T-helper 9 cell (primary cell): ENCODE measurements at places on chromosomes 1 and 21.

DNA sequence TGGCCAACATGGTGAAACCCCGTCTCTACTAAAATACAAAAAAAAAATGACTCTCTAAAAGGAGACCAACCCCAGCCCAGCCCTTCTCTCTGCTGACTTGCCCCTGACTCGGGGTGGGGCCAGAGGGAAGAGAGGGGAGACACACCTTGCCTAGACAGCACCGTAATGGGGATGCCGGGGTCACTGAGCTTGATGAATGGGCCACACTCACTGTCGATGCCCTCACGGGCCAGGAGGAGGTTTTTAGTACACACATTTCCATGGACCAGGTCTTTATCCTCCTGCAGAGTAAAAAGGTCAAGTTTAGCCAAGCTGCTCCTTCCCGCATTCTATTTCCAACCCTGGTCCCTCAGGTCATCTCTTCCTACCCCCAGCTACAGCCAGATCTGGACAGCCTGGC, 99.7 kb downstream of the RAVER2 start:
- DNase-seq: no peak

- no peak for DNase-seq
Measured at GRCh38 chr21:14833666-14834351, 231.0 kb downstream of the NRIP1 start.

- DNase-seq: no peak
Measured at GRCh38 chr21:44418108-44418875, 37.0 kb upstream of the LRRC3 start.

DNA sequence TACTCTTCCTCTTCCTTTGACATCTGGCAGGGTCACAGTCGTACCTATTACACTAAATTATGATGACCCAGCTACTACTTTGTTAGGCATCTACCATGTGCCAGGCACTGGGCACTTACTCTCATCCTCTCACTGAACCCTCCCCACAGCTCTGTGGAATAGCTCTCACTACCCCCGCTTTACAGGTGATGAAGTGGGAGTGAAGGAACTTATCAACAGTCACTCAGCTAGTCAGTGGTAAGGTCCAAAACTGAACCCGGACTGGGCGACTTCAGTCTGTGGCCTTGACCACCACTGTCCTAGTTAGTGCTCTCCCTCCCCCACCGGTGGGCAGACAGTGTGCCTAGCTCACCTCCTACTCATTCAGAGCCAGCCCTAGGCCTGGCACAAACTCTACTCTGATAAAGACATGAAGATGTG, 12.3 kb downstream of the ADGRB2 start:
- no peak for DNase-seq

DNA sequence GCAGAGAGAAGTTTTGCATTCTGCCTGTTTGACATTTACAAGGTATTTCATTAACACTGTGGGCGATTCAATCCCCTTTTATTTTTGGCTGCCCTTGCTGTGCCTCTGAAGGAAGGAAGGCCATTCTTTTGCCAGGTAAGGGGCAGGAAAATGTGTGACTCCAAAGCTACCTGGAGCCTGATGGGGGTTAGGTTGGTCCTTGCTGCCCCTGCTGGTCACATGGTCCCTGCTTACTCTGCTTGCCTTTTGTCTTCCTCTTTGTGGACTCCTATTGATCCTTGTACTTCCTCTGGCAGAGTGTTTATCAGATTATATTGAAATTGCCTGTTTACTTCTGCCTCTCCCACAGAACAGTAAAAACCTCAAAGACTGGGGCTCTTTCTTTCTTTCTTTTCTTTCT, 65.7 kb downstream of the ST6GALNAC3 start:
- no peak for DNase-seq

GRCh38 chr1:2098839-2099785, 48.9 kb downstream of the PRKCZ start:
- DNase-seq: no peak

GRCh38 chr1:173300061-173301044, 93.2 kb upstream of the TNFSF4 start:
- DNase-seq: no peak

- DNase-seq: no peak
Measured at GRCh38 chr1:232123775-232124659, 497.4 kb downstream of the DISC1 start.

DNA sequence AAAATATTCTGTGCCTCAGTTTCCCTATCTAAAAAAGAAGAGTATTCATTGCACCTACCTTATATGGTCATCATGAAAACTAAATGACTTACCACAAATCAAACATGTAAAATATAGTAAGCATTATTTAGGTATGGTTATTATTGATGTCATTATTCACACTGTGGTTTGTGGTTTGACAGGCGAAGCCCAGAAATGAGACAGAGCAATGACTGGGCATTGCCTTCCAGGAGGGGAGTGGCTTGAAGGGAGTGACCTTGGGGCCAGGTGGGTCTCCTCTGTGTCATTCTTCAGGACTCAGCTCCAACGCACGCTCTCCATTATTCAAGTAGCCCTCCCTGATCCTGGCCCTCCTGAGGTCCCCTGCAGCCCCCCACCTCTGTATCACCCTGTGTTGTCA, 133.7 kb downstream of the DMRTA2 start:
- no peak for DNase-seq

GRCh38 chr1:81880781-81881180, 80.0 kb downstream of the ADGRL2 start:
- DNase-seq: no peak

DNA sequence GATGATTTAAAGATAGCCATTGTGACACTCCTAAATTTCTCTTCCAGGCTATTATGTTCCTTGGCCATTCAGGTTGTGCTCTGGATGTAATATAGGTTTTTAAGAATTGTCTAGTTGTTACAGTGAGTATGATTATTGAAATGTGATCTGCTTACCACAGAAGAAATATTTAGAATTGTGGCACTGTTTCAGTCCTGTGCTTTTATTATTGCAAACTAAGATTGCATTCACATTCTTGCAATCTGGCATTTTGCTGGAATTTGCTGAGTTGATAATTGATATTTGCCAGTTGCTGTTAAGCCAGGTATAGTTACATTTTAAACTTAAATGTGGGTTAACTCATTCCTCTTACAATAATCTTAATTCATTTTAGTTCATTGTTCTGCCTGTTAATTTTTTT, 22.3 kb downstream of the EXO1 start:
- no peak for DNase-seq

- DNase-seq: peak; percentile 20
Measured at GRCh38 chr1:162023547-162024501, at the start of gene OLFML2B. OLFML2B (minus strand) TSS chr1:162023869; CDS start chr1:162023430, 439 bp downstream.

DNA sequence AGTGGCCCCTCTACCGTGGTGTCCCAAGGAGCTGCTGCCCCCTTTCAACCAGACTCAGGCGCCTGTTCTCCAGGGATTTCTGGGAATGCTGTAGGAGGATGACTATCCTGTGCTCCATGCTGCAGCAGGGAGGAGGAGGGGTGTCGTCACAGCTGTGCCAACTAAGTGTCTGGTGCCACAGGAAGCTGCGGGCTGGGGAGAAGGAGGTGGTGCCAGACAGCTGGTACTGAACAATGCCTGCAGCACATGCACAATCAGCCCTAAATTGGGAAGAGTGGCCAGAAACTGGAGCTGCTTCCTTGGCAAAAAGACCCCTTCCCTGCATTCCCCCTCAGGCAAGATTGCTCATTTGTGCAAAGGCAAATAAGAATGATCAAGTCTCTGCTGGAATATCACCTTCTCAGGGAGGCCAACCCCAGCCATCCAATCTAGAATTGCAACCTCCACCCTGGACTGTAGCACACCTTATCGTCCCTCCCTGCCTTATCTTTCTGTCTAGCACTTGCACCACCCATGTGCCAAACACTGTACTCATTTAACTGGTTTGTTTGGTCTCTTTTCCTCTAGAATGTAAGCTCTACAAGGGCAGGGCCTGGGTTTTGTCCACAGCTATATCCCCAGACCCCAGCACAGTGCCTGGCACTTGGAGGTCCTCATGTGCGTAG, 33.3 kb downstream of the LAMB3 start:
- DNase-seq: no peak

- DNase-seq: no peak
Measured at GRCh38 chr1:101300916-101301315, 64.1 kb downstream of the S1PR1 start.

DNA sequence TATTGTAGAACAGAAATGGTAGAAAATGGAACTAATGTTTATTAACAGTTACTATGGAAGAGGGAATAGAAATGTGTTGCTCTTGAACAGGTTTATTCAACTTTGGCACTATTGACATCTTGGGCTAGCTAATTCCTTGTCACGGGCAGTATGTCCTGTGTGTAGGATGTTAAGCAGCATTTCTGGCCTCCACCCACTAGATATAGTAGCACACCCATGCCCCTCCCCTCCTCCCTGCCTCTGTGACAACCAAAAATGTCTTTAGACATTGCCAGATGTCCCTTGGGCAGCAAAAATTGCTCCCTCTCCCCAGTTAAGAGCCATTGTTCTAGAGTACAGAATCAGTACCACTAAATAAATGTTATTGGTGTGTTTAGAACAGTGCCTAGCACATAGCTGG, 91.4 kb upstream of the TPTE start:
- DNase-seq: no peak

- DNase-seq: no peak
Measured at GRCh38 chr1:230072296-230072695, 5.3 kb downstream of the GALNT2 start.

- no peak for DNase-seq
Measured at GRCh38 chr21:37987668-37988067, 71.4 kb upstream of the KCNJ6 start.

DNA sequence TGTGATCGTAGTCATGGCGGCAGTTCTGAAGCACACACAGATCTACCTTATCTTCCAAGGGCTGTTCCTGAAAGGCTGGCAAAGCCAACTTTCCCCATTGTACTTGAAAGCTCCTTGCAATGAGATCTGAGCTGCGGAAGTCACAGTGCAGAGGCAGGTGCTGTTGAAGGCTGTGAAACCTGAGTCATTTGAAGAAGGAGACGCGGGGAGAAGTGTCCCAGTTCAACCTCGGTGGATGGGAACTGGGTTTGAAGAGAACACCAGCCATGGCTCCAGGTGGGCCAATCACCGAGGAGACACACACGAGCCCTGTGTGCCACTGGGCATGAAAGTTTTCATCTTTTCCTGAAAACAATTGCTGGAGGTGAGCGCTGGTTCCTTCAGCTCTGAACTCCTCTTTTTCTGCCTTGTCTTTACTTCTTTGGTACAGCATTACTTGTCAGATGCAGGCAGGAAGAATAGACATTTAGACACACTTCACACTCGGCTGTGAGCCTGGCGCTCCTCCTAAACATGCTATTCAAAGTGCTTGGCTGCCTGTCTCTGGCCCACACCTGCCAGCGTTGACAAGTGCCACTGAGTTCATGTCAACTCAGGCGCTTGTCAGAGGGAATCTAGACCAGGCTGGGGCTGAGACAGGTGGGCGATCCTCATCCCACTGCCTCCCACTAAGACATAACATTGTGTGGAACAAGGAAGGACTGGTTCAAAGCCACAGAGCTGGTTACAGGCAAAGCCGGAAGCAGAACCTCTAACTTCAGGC, 25.7 kb upstream of the PDE9A start:
- DNase-seq: no peak

DNA sequence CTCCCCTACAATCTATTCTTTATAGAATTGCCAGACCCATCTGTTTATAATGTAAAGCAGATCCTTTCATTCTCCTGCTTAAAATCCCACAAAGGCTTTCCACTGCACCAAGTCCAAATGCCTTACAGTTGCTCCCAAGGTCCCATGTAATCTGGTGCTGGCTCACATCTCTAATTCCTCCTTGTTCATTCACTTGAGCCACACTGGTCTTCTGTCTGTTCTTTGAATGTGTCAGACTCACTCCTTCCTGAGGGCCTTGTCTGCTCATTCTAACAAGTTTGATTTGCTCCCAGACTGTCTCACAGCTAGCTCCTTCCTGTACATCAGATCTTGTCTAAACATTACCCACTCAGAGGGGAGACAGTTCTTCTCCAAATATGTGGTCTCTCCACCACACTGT, 38.9 kb downstream of the ALG14 start:
- no peak for DNase-seq

DNA sequence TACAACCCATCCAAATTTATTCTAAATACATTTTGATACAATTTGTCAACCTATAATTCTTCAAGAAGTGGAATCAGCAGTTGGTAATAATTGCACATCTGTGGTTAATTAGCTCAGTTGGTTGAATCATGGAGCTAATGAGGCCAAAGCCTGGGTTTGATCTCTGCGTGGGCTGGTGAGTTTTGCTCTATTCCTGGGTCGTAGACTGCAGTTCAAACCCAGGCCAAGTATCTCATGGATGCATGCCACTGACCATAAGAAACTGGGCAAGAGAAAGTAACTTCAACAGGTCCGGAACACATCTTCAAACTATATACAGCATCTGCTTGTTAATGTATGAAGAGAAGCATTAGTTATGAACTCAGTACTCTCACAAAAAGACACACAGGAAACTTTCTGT, 779.7 kb downstream of the USP25 start:
- DNase-seq: no peak

- DNase-seq: no peak
Measured at GRCh38 chr1:54834007-54834541, 33.0 kb upstream of the TTC22 start.

GRCh38 chr1:145906954-145907753, 2.7 kb downstream of the ITGA10 start:
- no peak for DNase-seq

DNA sequence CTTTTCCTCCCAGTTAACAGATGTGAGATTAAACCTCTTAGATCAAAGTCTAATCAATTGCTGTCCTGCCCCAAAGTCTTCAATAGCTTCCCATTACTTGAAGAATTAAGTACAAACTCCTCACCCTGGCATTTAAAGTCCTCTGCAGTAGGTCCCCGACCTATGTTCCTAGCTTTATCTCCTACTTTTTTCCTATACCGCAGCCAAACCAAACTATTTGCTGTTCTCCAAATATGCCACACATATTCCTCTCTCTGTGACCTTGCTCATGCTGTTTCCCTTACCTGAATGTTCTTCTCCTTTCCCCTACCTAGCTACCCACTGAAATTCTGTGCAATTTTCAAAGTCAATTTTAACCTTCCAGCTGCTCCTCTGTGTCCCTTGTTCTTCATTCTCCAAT, 14.0 kb upstream of the PPP2R5A start:
- no peak for DNase-seq

GRCh38 chr1:116585886-116586285, 15.1 kb upstream of the CD58 start:
- DNase-seq: no peak

GRCh38 chr1:63693944-63694571, 79.8 kb upstream of the ROR1 start:
- no peak for DNase-seq
